ENCODE measurements at places on chromosomes 7 and 10. TPM values are rescaled to one million over a fixed set of nuclear protein-coding genes. Genes with fewer than 3 reads are reported as not detected.

The PODXL gene
- total RNA-seq, result 1.1 TPM

GRCh38 chr10:30637881-30638467 lies 8.4 kb upstream of the LYZL2 start:
- DNase-seq, result no peak

GRCh38 chr7:82294382-82294784 lies 149.2 kb downstream of the CACNA2D1 start:
- DNase-seq, result no peak

GRCh38 chr7:44145479-44145968 lies 4.4 kb upstream of the MYL7 start:
- DNase-seq, result peak; percentile 13

DNA sequence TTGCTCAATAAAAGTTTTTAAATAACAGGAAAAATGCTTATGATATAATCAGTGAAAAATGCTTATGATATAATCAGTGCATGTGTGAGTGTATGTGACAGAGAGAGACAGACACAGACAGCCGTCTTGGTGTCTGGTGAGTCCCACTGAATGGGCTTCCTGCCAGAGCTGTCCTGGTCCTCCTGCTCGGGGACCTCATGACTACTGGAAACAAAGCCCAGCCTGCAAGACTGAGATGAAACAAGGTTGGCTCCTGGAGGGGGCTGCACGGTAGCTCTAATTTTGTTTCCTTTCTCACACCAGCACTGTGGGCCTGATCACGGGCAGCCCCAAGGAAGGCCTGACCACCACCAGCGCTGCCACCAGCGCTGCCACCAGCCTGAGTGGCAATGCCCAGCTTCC lies 57.3 kb downstream of the NRP1 start:
- DNase-seq, result no peak

DNA sequence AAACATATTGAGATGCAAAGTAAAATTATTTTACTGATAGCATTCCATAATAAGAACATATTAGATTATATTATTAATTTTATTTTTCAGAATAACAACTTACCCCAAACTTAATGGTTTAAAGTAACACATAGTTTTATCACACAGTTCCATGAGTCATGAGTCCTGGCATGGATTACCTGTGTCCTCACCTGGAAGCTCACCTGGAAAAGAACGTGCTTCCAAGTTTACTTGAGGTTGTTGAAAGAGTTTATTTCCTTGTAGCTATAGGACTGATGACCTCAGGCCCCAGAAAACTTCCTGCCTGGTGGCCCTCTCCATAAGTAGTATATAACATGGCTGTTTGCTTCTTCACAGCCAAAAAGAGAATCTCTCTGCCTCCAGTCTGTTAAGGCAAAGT lies 254.6 kb downstream of the TFEC start:
- DNase-seq, result no peak

DNA sequence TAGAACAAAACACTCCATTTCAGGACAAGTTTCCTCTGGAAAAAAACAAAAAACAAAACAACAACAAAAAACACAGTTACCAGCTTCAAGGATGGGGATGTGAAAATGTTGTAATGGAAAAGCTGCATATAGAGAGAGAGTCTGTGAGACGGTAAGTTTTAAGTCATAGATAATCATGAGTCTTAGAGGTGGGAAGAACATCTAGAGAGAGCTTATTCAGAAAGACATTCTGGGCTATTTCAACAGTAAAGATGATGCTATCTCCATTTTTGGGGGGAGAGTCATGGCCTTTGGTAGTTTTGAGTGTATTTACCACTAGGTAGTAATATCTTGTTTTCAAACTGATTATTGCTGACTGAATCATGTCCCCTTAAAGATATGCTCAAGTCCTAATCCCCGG lies 23.3 kb upstream of the INPP5F start:
- DNase-seq, result no peak

- DNase-seq, result peak; percentile 42
These were observed 1.0 kb downstream of the ACSL5 start for GRCh38 chr10:112374724-112375541.

DNA sequence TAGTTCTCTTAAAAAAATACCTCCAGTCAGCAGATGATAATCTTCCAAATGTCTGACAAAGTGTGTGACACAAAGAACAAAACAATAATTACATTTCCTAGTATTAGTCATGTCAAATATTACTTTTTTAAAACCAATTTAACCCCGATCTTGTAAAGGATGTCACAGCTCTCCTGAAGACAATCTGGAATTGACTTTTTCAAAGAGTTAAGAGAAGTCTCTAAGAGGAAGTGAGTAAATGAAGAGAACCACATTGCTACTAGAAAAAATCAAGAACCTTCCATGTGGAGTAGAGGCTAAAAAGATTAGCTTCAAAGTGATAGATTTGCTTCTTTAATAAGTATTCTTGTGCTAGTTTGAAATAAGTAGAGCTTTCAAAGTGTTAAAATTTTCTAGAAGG lies 218.2 kb upstream of the IMMP2L start:
- DNase-seq, result no peak

- DNase-seq, result no peak
These were observed 39.6 kb upstream of the INHBA start for GRCh38 chr7:41742401-41743020.

The NUTM2E gene
- under 0.01 TPM for total RNA-seq

The HOXA7 gene
- total RNA-seq, result 13.2 TPM

GRCh38 chr10:89307269-89307577 lies 5.4 kb downstream of the IFIT2 start:
- no peak for DNase-seq

The FAM241B gene
- 1.3 TPM for total RNA-seq

The BMPR1A gene
- total RNA-seq, result under 0.01 TPM

- DNase-seq, result no peak
These were observed 907 bp upstream of the VPS50 start for GRCh38 chr7:93231259-93231658.

The ZNF488 gene
- 0.27 TPM for total RNA-seq

GRCh38 chr10:42802876-42803275 lies 20.3 kb downstream of the BMS1 start:
- no peak for DNase-seq

GRCh38 chr10:474946-475345 lies 214.5 kb downstream of the DIP2C start:
- no peak for DNase-seq

DNA sequence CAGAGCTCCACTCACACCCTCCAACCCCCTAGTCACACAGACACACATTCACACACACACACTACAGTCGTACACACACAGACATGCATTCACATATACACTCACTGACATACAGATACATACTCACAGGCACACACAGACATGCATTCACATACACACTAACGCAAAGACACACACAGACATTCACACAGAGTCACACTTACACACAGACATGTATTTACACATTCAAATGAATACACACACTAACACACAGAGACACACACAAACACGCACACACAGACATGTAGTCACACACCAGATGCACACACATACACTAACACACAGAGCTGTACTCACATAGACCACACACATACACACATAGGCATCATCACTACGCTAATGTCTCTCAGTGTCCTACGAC lies 58.0 kb upstream of the MYL10 start:
- no peak for DNase-seq

DNA sequence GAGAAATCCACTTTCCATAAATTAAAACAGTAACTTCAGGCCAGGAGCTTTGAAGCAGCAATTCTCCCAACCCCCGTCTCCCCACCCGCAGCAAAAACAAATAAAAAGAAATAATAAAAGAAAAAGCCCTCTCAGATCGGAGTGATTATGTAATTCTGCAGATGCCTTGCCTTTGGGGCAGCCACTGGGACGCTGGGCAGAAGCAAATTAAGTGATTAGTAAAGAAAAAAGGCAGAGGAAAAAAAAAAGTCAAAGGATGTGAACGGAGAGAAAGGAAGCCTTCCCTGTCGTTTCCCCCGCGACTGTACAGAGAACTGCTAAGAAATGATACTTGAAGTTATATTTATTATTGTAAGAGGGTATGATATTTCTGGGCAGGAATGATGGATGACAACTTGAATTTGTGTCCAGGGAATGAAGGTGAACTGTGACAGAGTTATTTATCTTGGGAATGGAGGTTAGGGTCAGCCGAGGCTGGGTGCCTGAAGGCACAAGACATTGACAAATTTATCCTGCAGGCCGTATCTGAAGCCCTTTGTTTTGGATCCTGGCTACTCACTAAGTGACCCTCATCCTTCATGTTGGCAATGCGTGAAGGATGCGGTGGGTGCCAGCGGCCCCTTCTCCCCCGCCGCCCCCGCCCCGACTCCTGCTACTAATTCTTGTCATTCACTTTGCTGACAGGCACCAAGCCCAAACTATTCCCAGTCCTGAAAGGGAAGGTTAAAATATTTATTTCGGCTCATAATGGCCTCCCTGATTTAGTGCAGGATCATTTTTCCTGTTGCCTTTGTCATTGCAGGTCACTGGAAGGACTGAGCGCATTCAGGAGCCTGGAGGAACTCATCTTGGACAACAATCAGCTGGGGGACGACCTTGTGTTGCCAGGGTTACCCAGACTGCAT lies 604.0 kb downstream of the LRMDA start:
- DNase-seq, result no peak

- no peak for DNase-seq
These were observed 43.0 kb upstream of the IMMP2L start for GRCh38 chr7:111605246-111605645.

GRCh38 chr10:68871105-68871711 lies 29.9 kb upstream of the DDX50 start:
- no peak for DNase-seq

DNA sequence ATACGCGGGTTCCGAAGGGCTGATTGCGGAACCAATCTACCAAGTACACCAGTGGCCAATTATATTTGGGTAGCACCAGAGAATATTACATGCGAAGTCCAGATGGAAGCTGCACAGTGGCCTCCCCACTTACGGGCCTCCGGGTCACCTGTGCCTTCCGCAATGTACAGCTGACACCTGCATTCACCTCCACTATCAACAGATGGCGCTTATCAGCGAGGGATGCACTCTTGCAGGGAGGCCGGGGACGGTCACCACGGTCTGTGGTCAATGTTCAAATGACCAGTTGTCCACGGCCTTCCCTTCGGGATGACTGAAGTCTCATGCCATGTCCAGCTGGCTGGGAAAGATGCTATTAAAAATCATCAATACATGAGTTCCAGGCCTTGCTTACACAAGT lies 47.6 kb downstream of the SLIT1 start:
- no peak for DNase-seq

- no peak for DNase-seq
These were observed 16.8 kb upstream of the GPR15LG start for GRCh38 chr10:84156768-84157167.

DNA sequence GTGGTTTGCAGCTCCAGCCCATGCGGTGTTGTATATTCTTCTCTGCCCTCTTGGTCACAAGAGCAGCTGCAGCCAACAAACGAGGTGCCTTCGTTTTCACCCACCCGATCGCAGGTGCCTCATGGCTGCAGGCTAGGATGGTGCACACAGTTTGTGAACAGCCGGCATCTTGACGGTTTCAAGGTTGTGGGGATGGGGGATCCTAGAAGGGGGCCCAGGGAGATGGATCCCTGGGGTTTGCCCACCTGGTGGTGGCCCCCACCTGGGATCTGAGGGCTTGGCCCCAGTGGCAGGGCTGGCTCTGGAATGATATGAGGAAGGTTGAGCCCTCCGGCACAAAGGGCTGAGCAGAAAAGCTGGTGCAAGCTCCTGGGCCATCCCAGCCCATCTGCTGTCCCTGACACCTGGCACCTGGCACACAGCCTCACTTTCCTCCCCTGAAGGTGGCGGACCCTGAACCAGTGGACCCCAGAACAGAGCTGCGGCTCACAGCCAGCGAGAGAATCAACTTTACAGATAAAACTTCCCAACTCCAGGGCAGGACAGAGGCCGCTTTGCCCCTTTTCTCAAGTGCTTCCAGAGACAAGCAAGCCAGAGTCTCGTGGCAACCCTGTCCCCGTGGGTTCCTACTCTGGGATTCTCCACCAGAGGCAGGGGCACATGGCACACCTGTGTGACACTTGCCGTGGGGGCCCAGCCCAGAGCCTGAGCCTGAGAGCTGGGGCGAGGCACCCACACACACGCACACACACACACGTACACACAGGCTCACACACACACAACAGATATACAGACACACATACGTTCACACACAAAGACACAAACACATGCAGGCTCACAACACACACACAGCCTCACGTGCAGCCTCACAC lies 177.3 kb upstream of the PPP2R2D start:
- no peak for DNase-seq

- DNase-seq, result no peak
These were observed 23.2 kb downstream of the CREB3L2 start for GRCh38 chr7:137978464-137979237.

The BET1 gene
- 7.3 TPM for total RNA-seq

- DNase-seq, result no peak
These were observed 131.1 kb downstream of the KCND2 start for GRCh38 chr7:120404042-120404441.

The TRIP6 gene
- total RNA-seq, result 44.7 TPM

- no peak for DNase-seq
These were observed 237.8 kb downstream of the MAD1L1 start for GRCh38 chr7:1994931-1995330.

- peak; percentile 85 for DNase-seq
These were observed 10.0 kb upstream of the CHCHD1 start for GRCh38 chr10:73771722-73772280.

- no peak for DNase-seq
These were observed 582.1 kb upstream of the DPP6 start for GRCh38 chr7:153470004-153470671.

The MYO3A gene
- not detected for total RNA-seq

The ALDH18A1 gene
- 78.1 TPM for total RNA-seq

GRCh38 chr7:147305827-147306226 lies 1189.2 kb downstream of the CNTNAP2 start:
- DNase-seq, result no peak

GRCh38 chr7:157889480-157889879 lies 552.7 kb downstream of the DNAJB6 start:
- no peak for DNase-seq

GRCh38 chr10:108132303-108132702 lies 967.8 kb upstream of the SORCS1 start:
- no peak for DNase-seq

DNA sequence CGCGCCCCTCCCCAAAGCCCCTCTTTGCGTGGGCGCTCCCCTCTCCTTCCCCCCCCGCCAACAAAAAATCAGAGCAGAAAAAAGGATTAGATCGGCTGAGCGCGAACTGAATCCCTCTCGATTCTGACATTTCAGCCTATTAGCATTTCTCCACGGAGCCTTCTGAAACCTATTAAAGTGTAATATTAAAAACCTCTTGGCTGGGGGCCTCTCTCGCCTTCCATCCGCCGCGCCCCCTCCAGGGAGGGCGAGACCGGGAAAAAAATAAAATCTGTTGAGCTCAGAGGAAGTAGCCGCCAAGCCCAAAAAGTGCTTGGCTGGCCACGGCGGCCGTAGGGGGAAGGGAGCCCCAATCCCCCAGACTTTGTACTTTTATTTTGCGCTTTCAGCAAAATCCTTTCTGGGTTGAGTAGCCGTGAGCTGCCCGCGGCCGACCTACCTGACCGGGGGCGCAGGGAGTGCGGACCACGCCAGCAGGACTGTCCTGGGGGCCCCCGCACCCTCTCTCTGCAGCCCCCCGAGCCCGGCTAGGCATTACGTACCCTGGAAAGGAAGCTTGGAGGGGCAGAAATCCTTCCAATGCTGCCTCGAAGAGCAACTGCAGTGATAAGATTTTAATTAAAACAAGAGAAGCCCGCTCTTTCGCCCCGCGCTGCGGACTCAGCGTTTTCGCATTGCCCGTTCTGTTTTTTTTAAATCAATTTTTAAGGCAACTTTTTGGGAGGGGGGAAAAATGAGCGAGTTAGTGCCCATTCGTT lies 1.3 kb upstream of the TNRC18 start:
- peak; percentile 48 for DNase-seq

GRCh38 chr7:158729646-158730382 lies 25.2 kb upstream of the NCAPG2 start:
- no peak for DNase-seq

Measured in hematopoietic multipotent progenitor cell (in vitro differentiated cells).